ENCODE measurements at places on chromosomes 6 and 20. TPM values are rescaled to one million over a fixed set of nuclear protein-coding genes. Genes with fewer than 3 reads are reported as not detected.

Gene CLPSL2
- not detected for total RNA-seq

Gene COL10A1
- total RNA-seq: not detected

Gene GNAS-AS1
- 0.65 TPM for total RNA-seq

Gene ENPP4
- 21.9 TPM for total RNA-seq

Gene PRICKLE4
- 0.92 TPM for total RNA-seq

Gene SLC12A5
- not detected for total RNA-seq

GRCh38 chr20:19405958-19406357 is 193.5 kb downstream of the SLC24A3 start:
- no peak for DNase-seq

DNA sequence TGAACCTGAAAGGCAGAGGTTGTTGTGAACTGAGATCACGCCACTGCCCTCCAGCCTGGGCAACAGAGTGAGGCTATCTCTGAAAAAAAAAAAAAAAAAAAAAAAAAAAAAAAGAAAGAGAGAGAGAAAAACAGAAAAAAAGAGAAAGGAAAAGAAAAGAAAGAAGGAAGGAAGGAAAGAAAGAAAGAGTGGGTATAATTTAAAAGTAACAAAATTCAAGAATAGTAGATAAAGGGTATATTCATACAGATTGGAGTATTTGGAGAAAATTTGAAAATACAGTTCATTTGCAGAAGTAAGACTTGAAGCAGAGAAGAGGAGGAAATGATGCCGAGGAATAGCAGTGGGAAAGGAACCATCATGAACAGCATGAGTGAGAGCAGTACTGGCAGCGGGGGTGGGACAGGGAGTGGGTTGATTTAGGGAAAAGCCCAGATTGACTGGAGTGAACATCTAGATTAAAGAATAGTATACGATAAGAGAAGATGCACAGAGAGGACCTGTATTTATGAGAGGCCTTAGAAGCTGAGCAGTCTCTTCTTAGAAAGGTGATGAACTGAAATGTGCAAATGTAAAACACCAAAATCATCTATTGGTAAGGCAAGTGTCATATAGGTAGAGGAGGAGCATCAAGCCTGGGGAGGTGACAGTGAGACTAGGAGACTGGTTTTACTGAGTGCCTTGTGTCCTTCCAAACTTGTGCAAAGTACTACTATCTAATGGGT is 17.8 kb upstream of the HLA-DRB1 start:
- DNase-seq: no peak

DNA sequence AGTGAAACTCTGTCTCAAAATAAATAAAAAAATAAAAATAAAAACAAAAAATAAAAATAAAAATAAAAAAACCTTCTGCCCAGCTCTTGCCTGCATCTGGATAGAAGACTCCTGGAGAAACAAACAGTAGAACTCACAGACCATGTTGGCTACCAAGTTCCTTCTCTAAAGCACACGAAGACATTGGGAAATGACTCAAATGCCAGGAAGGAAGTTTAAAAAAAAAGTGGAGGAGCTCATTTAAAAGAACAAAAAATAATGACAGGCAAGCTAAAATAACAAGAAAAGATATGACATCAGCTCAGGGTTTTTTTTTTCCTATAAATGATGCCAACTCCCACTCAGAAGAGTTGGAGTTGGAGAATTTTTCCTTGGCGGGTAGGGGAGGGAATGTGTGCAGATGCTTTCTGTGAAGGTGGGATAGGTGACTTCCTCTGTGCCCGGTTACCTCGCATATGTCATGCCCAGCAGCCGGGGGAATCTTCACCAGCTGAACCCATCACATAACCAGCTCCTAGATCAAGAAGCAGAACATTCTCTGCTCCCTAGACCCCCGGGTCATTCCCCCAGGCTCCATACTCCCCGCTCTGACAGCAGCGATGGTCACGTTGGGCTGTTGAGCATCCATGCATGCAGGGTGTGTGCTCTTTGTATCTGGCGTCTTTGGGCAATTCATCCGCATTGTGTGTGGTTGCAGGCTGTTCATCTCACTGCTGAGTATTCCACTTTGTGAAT is 17.3 kb upstream of the CD93 start:
- DNase-seq: no peak

DNA sequence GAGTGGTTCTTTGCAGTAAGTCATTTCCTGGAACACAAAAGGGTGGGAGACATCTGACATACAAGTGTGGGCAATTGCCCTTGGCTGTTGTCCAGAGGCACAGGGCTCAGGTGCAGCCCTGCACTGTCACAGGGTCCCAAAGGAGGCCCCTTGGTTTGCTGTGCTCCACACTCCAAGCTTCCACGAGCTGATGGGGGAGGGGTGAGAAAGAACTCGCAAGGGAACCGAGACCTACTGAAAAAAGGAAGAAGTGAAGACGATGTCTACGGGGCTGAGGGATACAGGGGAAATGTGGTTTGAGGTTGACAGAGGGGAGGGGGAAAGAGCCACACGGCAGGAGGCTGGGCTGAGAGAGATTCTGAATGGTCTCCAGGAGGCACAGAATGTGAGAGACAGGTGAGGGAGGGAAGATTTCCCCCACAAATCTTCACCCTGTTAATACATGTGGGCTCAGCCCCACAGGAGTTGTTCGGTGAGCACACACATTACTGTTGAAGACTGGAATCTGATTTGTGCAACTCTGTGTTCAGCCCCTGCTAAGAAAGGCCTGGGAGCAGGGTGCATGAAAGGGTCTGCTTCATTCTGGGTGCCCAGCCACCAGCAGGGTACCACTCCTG is 123.4 kb downstream of the LY86 start:
- no peak for DNase-seq

- DNase-seq: no peak
Measured at GRCh38 chr6:136362421-136363356, 73.0 kb upstream of the BCLAF1 start.

- no peak for DNase-seq
Measured at GRCh38 chr20:54590856-54591255, 115.5 kb downstream of the DOK5 start.

DNA sequence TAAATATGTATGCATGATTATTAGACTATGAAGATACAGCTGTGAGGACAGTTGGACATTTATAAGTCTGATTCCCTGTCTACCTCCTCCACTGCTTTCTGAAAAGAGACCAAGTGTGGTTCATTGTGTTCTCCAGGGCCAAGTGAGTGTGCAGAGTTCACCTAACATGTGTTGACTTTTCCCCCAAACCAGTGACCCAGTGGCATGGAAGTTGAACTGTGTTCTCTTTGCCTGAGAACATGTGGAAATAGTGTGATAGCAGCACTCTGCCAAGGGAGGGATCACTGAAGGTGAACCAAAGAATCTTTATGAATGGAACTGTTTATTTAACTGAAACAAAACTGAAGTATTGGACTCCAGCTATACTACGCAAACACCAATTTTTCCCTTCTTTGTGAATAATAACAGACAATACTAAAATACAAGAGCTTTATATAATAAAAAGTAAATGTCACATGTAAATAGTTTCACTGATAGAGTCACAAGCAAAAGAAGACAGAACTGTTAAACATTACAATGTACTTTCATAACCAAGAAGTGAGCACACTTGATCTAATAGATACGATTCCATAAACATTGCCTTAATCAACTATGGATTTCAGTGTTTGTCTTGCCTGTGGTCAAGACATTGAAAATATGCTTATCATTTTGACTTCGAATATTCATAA is 200.3 kb upstream of the FUT9 start:
- no peak for DNase-seq

GRCh38 chr6:147676495-147677199 is 168.2 kb downstream of the SAMD5 start:
- no peak for DNase-seq

GRCh38 chr20:38337561-38338140 is 8.6 kb upstream of the LBP start:
- peak; percentile 53 for DNase-seq

DNA sequence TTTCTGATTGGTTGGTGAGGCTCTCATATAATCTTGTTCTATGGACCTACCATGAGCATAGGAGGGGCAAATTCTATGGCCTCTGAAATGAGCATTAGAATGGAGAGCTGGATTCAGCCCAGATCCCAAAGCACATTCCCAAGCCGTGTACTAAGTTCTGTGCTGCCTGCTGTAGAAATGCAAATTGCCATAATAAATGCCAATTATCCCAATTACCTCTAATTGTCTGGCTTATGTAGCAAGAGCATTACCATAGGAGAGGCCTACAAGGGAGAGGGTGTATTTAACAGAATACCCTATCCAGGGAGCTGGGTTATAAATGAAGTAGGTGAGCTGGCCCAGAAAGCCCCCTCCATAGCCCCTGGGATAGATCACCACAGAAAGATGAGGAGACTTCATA is 126.8 kb downstream of the LRFN2 start:
- no peak for DNase-seq

DNA sequence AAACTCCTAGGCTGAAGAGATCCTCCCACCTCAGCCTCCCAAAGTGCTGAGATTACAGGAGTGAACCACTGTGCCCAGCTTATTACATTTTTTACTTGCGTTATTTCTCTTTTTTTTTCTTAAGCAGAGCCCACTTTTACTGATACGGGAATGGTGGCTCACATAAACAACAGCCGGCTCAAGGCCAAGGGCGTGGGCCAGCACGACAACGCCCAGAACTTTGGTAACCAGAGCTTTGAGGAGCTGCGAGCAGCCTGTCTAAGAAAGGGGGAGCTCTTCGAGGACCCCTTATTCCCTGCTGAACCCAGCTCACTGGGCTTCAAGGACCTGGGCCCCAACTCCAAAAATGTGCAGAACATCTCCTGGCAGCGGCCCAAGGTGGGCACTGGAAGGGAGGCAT is 10.5 kb downstream of the CAPN11 start:
- no peak for DNase-seq

- no peak for DNase-seq
Measured at GRCh38 chr6:137862419-137863090, 4.5 kb upstream of the TNFAIP3 start.

- DNase-seq: peak; percentile 58
Measured at GRCh38 chr20:63846128-63846771, 15.0 kb upstream of the ABHD16B start.

- DNase-seq: no peak
Measured at GRCh38 chr20:11035211-11035610, 361.4 kb upstream of the JAG1 start.

DNA sequence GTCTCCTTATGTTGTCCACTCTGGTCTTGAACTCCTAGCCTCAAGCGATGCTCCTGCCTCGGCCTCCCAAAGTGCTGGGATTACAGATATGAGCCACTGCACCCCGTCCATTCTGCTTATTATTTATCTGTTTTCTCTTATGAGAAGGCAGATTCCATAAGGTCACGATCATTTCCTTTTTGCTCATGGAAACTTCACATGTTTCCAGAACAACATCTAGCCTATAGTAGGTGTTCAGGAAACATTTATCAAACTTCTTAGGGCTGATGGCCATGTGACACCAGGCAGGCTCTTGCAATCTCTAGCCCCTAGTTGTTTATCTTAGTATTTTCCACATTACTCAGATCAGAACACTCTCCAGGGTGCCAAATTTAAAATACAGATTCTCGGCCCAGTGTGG is 61.2 kb downstream of the ZFP64 start:
- no peak for DNase-seq

- DNase-seq: no peak
Measured at GRCh38 chr20:408843-409696, 971 bp downstream of the RBCK1 start.

GRCh38 chr6:37207903-37208456 is 38.0 kb downstream of the PIM1 start:
- peak; percentile 83 for DNase-seq

DNA sequence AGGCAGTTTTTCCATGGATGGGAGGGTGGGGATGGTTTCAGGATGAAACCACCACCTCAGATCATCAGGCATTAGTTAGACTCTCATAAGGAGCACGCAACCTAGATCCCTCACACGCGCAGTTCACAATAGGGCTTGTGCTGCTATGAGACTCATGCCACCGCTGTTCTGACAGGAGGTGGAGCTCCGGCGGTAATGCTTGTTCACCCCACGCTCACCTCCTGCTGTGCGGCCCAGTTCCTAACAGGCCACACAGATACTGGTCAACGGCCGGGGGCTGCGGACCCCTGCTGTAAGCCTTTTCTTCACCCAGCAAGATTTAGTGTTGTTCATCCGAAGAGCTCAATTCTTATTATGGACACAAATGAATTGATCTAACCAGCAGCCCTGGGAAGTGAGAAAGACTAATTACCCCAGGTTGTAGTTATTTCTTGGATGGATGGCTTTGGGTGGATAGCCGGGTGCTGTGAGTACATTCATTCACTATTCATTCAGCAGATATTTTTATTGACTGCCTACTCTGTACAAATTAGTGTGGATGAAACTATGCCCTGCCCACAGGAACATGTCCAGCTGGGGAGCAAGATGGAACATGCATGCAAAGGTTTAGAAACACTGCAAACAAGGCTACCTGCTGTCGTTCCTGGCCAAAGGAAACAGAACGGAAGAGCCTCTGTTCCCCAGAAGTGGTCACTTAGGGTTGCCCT is 57.2 kb downstream of the RIOK1 start:
- no peak for DNase-seq

DNA sequence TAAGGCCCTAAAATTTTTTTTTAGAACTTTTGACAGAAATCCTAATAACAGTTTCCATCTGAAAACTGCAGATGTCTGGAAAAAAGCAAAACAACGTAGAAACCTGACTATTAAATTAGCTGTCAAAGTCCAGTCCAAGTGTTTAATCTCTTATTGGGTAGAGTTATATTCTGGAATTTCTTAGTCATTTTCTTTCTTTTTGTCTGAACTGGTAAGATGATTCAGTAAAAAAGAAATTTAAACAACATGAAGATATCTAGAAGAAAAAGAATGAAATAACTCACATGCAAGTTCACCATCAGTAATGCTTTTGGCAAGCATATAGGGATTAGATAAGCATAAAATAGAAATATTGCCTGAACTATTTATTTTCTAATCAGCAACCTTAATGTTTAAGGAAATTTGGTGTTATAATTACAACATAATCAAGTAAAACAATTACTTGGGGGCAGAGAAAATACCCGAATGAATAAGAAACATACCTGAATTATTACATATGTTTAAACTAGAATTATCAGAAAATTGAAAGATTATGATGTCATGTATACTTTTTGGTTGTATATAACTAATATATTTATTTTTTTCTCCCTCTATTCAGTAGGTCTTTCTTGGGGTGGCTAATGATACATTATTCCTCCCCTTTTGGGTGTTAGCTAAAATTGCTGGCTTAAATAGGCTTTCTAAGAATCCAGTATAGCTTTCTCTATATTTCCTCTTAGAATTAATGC is 51.1 kb downstream of the FAM83B start:
- DNase-seq: no peak

- DNase-seq: peak; percentile 64
Measured at GRCh38 chr6:119147101-119148053, 68.9 kb upstream of the FAM184A start.

DNA sequence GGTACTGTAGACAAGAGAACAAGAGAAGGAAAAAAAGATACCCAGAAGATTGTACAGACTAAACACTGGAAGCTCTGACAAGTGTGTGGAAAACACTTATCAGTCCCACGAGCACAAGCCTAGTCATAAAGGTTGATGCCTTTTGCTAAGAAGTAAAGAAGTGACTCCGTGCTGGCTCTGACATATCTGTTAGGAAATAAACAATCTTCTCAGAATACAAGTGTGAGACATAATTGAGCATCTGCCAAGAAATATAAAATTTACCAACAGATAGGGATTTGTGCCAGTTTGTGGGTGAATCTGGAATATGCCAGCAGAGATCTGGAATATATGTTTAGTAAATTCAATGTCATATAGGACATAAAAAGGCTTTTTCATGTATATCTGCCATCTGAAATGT is 258.7 kb upstream of the RNF217 start:
- DNase-seq: no peak

GRCh38 chr6:169792306-169793015 is 41.0 kb downstream of the ERMARD start:
- no peak for DNase-seq

All from psoas muscle (tissue), 8 donors.